ENCODE measurements at places on chromosomes 5 and 9.

DNA sequence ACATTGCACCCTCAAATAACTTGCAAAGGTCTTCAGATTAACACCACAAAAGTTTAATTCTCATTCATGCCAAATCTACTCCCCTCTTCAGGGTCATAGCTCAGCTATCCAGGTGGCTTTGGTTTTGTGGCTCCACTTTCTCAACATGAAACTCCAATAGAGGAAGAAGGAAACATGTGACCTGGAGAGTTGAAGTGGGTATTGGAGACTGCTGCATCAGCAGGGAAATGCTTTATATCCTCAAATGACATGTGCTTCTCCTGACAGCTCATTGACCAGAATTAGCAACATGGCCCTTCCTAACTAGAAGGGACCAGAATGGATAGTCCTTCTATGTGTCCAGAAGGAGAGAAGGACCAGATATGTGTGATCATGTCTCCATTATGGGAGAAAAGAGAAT, 73.6 kb downstream of the TLR4 start:
- no peak for DNase-seq

GRCh38 chr5:125574491-125575044, 828.1 kb upstream of the ZNF608 start:
- DNase-seq, result no peak

- no peak for DNase-seq
These were observed 37.6 kb downstream of the ANKRD33B start for GRCh38 chr5:10601246-10602030.

GRCh38 chr5:178221282-178221681, 11.3 kb downstream of the PHYKPL start:
- DNase-seq, result no peak

DNA sequence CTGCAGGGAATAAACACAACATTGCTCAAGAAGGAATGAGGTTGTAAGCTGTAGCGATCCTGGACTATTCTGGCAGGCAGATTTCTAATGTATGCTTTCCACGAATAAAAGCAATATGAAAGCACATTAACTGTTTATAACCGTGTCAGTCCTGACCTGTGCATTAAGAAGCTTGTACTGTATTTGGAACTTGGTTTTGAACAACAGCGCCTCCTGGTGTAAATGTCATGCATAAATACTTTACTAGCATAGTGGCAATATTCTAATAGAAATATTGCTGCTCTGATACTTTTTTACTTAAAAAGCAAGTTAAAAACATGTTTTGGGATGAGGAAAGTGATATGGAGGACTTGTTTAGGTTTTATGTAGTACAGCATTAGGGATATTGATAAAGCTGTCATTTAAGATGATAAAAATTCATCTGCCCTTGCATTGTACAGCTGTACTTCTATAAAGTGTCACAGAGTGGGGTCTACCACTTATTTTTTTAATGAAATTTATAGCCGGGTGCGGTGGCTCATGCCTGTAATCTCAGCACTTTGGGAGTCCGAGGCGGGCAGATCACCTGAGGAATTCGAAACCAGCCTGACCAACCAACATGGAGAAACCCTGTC, 70.7 kb upstream of the GNE start:
- peak; percentile 40 for DNase-seq

DNA sequence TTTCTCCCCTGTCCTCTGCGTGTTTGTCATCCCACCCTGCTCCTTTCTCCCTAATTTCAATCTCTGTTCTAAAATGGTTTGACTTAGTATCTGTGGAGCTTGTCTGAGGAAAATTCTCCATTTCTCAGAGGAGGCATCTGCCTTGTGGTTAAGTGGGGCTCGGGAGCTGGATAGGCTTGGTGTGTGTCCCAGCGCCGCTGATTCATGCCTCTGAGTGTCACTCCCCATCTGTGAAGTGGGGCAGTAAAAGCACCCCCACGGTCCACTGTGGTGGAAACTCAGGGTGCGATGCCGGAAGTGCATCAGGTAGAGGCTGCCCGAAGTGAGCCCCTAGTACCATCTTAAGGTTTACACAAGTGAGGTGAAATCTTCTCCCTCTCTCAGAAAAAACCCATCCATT, 37.6 kb downstream of the LRSAM1 start:
- no peak for DNase-seq

DNA sequence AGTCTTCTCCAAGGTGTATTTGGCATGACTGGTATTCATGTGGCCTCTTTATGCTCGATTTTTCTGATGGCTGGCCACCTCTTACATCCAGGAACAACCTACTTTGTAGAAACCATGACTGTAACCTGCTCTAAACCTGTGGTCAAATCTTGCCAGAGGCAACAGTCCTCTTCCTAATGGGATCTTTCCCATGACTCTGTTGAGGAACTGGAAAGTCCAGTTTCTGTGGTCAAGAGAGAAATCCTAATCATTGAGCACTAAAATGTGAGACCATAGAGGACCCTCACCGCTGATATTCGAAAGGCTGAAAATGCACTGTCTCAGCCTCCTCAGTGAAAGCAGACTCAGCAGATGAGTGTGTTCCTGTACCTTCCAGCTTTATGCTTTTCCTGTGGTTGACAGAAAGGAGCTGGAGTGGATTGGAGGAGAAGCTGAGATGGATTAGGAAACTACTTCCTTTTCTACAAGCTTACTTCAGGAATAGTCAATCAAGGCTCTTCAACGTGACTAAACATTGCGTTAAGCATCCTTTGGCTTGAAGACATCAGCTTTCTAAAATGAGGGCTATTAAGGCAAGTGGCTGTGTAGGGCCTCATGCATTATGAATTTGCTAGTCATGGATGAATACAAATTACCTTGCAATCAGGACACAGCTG, 69.7 kb upstream of the DAPK1 start:
- no peak for DNase-seq

DNA sequence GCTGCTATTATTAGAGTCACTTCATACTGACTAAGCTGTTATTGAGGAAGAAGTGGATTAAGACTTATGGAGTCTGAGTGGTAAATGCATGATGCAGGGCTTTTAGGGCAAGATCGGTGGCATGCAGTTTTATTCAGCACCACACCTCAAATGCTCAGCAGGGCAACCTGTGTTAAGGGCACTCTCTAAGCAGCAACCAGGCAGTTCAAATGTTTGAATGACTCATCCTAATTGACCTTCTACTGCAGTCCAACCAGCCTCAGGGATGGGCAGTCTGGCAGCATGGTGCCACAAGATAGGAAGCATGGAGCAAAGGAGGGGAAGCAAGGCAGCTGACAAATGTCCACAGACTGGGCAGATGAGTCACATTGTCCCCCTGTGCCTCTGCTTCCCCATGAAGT, 80.2 kb upstream of the MIER3 start:
- DNase-seq, result no peak

DNA sequence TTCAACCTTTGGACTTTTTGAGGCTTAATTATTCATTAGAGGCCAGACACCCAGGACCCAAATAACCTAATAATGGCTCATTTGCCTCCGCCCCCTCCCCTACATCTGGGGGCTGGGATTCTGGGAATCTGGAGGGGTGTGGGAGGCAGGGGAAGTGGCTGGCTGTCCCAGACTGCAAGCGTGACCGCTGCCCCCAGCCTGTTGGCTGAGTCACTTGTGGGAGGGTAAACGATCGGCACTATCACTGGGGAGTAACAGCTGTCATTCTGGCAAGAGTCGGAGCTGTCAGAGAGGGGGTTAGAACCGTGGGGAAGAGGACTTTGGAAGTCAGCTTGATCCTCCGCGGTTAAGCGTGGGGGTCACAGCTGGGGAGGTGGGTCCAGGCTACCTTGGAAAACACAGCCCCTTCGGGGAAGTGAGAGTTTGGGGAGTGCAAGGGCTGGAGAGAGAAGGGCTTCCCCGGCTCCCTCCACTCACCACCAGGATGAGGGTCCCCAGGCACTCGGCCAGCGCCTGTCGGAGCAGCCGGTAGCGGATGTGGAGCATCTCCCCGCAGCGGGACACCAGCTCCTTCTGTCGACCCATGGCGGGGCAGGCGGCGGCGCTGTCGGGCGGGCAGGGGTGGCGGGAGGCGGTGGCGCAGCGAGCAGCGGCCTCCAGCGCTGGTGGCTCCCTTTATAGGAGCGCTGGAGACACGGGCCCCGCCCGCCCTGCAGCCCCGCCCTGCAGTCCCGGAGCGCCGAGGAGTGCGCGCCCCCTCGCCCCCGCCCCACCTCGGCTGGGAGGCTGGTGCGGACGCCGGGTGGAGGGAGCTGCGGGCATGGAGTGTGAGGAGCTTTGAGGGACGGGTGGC, at the start of gene AQP3:
Gene AQP3, minus strand, starts transcription at position 648 of the 853 bp plus-strand sequence. Its CDS starts 63 bp downstream, at position 585.
- DNase-seq, result peak; percentile 70

GRCh38 chr5:60668686-60669304, 31.2 kb downstream of the DEPDC1B start:
- DNase-seq, result no peak

GRCh38 chr5:149757197-149757947, 27.3 kb downstream of the PPARGC1B start:
- no peak for DNase-seq

DNA sequence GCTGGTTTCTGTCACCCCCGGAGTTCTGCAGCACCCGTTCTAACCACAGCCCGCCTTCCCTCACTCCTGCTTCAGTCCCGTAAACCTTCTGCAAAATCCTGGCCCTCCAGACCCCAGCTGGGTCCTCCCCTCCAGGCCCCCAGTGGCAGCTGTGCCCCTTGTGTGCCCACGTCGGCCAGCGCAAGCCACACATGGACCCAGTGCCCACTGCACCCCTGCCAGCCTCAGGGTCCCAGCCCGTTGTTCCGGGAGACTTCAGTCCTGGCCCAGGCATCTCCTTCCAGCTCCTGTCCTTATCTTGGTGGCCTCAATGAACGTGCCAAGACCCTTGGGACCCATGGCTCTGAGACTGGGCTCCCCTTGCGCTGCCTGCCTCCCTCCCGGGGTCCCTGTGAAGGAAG, 43.2 kb downstream of the EXD3 start:
- DNase-seq, result no peak

DNA sequence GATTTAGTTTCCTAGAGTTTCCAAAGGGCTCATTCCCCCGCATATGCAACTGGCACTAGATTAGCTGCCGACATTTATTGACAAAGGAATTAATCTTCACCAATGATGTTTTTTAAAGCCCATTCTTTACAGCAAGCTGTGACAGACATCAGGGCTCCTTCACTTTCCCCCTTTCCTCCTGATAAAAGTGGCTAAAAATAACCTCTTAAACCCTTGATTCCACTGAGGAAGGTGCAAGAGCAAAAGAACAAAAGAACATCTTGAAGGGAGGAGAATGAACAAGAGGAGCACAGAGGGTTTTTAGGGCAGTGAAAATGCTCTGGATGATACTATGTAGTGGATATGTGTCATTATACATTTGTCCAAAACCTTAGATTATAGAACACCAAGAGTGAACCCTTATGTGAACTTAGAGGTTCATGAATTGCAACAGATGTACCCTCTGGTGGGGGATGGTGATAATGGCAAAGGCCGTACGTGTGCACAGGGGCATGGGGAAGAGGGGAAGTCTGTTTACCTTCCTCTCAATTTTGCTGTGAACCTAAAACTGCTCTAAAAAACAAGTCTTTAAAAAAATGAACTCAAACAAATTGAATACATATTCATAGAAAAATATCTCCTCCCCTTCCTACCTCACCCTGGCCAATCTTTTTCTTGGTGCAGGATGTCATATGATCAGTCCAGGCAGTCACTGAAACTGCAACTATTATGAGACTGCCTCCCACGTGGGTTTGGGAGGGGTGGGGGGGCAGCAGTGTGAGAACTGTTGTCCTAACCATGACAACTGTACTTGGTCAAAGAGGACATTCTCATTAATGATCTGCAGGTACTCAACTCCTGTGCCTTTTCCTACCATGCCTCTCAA, 83.0 kb downstream of the MARCHF3 start:
- DNase-seq, result peak; percentile 6

DNA sequence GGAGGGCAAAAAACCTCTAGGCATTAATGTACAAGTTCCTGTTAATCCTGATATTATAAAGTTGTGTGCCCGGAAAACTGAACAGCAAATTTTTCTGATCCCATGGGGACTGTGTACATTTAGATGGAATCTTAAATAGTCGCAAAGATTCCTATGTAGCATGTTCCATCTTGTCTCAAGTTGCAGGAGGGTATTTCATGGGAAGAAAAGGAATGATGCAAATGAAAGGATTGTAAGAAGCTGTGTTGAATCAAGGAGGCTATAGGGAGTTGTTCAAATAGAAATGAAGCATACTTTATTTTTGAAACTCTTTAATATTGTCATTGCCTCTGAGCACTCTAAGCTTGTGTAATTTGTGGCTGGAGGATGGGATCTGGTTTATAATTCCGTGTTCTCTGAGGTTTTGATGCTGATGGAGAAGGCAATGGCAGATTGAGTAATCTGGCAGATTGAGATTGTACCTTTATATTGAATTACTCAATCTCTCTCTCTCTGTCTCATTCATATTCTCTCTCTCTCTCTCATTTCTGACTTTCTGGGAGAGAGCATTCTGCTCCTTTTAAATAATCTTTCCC, 288.5 kb downstream of the OSTF1 start:
- DNase-seq, result no peak

GRCh38 chr9:124254261-124254682, 3.5 kb upstream of the NEK6 start:
- DNase-seq, result peak; percentile 69

- peak; percentile 19 for DNase-seq
These were observed 93.8 kb upstream of the FAM120A start for GRCh38 chr9:93357649-93358048.

- DNase-seq, result no peak
These were observed 227.3 kb downstream of the FANCC start for GRCh38 chr9:95090023-95090791.

- no peak for DNase-seq
These were observed 116.8 kb upstream of the SHB start for GRCh38 chr9:38185647-38186403.

- no peak for DNase-seq
These were observed 113.9 kb downstream of the C5orf15 start for GRCh38 chr5:133854554-133854953.

DNA sequence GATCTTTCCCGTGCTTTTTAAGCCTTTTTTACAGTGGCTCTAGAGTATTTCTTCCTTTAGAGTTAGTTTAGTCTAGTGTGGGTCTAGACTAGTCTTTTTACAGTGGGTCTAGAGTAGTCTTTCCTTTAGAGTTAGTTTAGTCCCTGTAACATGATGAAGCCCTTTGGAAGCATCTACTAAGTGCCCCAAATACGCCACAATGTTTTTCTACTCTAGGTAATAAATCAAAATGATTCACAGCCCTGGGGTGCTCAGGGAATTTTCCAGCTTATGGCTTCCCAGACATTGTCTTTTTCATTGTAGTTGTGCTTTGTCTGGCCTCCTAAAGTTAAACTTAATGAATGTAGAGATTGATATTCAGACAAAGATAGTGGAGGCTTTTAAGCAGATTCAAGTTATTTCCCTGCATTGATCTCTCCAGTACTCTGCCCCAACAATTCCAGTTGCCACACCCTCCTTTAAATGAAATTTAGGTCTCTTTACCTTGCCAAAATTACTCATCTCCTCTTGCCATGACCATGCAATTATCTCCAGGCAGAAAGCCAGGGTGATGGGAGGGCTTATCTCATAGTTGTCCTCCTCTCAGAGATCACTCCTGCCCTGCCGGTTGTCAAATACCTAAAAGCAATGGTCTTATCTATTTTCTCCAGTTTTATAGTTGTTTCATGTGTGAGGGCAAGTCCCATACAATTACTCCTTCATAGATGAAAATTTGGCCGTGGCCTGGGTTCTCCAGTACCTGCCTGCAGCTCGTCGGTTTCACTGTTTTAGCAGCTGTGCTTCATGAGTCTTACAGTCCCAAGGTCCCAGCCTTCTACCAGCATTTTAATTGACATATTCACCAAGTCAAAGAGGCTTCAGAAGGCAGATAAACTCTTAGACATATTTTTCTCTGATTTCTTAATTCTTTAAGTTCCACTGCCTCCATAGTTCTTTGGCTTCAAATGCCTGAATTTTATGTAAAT, 794.0 kb upstream of the COX7C start:
- DNase-seq, result no peak
